Stomach (tissue), 19 donors: ENCODE measurements at places on chromosomes 7 and 10. TPM values are rescaled to one million over a fixed set of nuclear protein-coding genes. Genes with fewer than 3 reads are reported as not detected.
A peak's percentile ranks its signal among the peaks of the same experiment; 100 is the strongest.

GRCh38 chr7:11950281-11950680 is 118.3 kb upstream of the THSD7A start:
- no peaks in the 10 kb centered on the region for H3K4me1 ChIP-seq
- H3K4me3 ChIP-seq: no peak overlapping the region
- no peaks in the 10 kb centered on the region for H3K27me3 ChIP-seq
- H3K36me3 ChIP-seq: no peaks in the 10 kb centered on the region

GRCh38 chr7:69744026-69744425 is 145.8 kb downstream of the AUTS2 start:
- H3K36me3 ChIP-seq: no peaks in the 10 kb centered on the region
- no peak for DNase-seq
- no peak overlapping the region for H3K27ac ChIP-seq
- no peaks in the 10 kb centered on the region for H3K4me1 ChIP-seq
- H3K27me3 ChIP-seq: no peaks in the 10 kb centered on the region
- no peak overlapping the region for H3K4me3 ChIP-seq

- no peak overlapping the region for H3K4me3 ChIP-seq
- no peaks in the 10 kb centered on the region for H3K36me3 ChIP-seq
- no peak overlapping the region for H3K27ac ChIP-seq
- no peak for DNase-seq
- H3K4me1 ChIP-seq: no peaks in the 10 kb centered on the region
These were observed 79.2 kb downstream of the RBM20 start for GRCh38 chr10:110723224-110723891.

- no peaks in the 10 kb centered on the region for H3K27me3 ChIP-seq
- H3K4me1 ChIP-seq: no peaks in the 10 kb centered on the region
- no peak overlapping the region for H3K4me3 ChIP-seq
- no peak overlapping the region for H3K27ac ChIP-seq
These were observed 893.0 kb downstream of the NRG3 start for GRCh38 chr10:82768040-82768439.

- no peak for DNase-seq
- H3K27me3 ChIP-seq: peaks cover 4% of the 10 kb centered on the region
- H3K27ac ChIP-seq: peak overlapping the region; percentile 6
- no peaks in the 10 kb centered on the region for H3K4me1 ChIP-seq
- no peaks in the 10 kb centered on the region for H3K36me3 ChIP-seq
These were observed 309.5 kb upstream of the NPVF start for GRCh38 chr7:25537662-25538375.

DNA sequence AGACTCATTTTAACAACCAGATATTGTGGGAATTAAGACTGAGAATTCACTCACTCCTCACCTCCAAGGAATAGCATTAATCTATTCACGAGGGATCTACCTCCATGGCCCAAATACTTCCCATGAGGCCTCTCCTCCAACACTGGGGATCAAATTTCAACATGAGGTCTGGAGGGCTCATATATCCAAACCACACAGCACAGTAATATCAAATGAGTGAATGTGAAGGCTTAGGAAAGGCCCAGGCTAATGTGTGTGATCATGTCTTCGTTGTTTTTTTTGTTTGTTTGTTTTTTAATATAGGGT is 46.5 kb downstream of the HIBADH start:
- no peaks in the 10 kb centered on the region for H3K36me3 ChIP-seq
- H3K27me3 ChIP-seq: no peaks in the 10 kb centered on the region
- no peak overlapping the region for H3K4me3 ChIP-seq
- H3K27ac ChIP-seq: no peak overlapping the region
- no peaks in the 10 kb centered on the region for H3K4me1 ChIP-seq
- no peak for DNase-seq

DNA sequence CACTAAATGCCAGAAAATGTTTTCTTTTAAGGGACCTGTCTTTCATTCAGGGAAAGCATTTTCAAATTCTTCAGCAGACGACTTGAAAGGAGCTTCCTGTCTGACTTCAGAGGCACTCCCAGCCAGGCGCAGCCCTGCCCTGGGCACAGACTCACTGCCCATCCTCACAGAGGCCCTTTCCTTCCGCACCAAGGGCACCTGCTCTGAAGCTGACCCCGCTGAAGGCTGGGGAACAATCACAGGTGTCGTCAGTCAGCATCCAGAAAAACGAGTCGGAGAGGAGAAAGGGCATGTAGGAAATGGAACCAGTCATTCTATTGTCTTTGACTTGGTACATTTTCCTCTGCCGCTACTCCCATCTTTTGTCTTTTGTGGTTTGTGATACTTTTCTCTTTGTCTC is 125.3 kb upstream of the PARD3 start:
- DNase-seq: no peak
- no peaks in the 10 kb centered on the region for H3K27me3 ChIP-seq
- H3K27ac ChIP-seq: no peak overlapping the region
- H3K4me1 ChIP-seq: no peaks in the 10 kb centered on the region

DNA sequence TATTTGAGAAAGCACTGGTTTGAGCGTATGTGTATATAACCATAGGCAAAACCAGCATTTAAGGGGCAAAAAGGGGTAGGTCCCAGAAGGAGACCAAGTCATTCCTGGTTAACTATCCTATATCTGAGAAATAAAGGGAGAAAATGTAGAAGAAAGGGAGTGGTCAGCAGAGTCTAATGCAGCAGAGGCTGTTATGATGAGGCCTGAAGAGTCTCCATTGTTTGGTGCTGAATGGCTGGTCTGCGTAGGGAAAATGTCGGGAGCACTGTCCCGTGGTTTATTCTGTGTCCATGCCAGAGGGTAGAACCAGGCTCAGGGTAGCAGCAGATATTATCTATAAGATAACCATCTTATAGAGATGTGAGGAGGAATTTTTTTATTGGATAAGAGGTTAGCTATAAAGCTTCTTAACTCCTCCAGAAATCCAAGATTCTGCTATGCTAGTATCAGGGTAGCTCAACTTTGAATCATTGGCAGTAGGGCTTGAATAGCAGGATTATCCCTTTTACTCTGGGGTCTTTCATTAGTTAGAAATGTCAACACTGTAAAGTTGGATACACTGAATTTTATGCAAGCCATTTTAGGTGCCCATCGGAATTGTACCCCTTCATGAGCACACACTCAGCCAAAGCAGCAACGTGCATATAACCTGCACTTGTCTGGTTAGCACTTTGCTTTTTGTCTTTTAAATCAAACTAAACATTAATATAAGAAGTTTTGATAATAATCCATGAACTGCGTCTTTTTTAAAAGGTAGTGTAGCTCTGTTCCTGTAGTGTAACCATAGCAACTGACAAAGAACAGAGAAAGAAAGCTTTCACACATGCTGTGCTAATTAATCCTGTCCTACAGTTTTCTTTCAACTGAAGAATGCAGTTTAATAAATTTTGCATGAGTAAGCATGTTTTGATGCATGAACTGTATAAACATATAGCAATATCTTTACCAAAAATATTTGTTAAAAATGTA is 312.0 kb upstream of the FZD1 start:
- H3K36me3 ChIP-seq: no peaks in the 10 kb centered on the region
- H3K4me1 ChIP-seq: no peaks in the 10 kb centered on the region
- peak; percentile 20 for DNase-seq
- H3K27ac ChIP-seq: no peak overlapping the region
- H3K27me3 ChIP-seq: no peaks in the 10 kb centered on the region

DNA sequence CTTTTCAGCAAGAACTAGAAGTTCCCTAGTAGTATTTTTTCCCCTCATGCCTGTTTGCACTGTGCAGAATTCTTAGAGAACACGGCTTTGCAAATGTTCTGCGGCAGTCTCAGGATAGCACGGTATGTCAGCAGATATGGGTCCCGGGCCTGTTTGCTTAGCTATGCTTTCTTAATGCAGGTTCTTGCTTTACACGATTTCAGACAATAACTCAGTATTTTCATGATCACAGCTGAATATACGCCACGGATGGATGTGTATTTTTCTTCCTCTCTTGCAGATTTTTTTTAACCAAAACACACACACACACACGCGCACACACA is 137.3 kb downstream of the HECW1 start:
- no peaks in the 10 kb centered on the region for H3K36me3 ChIP-seq
- no peak for DNase-seq
- no peaks in the 10 kb centered on the region for H3K27me3 ChIP-seq

- no peak overlapping the region for H3K27ac ChIP-seq
- H3K4me3 ChIP-seq: no peak overlapping the region
- no peaks in the 10 kb centered on the region for H3K27me3 ChIP-seq
- DNase-seq: no peak
- no peaks in the 10 kb centered on the region for H3K4me1 ChIP-seq
These were observed 91.0 kb upstream of the LRRTM3 start for GRCh38 chr10:66834802-66835201.

DNA sequence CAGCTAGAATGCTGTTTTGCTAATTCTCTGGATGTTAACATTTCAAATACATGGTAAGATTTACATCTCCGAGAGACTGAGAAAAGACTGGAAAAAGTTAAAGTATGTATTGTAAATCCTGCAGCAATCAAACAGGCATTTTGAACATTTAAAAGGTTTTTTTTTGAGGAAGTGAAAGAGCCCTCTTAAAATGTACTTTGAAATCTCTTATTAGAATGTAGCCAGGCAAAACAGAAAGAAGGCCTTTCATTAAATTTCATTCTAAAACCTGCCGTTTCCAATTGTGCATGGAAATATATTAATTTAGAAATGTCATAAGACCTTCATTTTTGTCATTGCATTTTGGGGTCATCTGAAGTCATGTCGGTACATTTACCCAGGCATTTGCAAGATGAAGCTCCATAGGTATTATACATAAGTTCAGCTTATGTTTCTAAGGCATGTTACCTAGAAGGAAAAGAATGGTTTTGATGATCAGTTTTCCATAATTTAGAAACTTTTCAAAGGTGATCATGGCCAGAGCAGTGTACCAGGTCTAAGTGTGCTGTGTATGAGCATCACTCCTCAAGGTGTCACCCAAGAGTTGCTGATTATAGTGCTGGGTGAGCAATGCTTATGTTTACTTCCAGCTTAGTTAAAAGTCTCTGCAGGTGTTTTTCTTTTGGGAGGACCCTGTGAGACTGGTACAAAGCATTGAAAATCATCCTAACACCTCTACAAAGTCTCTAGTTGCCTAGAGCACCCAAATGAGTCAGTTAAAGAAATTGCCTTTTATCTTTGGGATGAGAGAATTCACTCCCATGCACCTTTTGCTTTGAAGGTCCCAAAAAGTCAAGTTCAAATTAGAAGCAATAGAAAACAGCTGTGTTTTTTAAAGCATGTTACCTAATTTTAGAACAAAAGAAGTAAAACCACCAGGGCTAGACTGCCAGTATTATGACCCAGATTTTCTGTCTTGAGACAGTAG is 7.1 kb downstream of the ZNF736 start:
- H3K4me1 ChIP-seq: peaks cover 4% of the 10 kb centered on the region
- H3K27ac ChIP-seq: no peak overlapping the region
- no peak overlapping the region for H3K4me3 ChIP-seq
- no peak for DNase-seq
- peaks cover 3% of the 10 kb centered on the region for H3K36me3 ChIP-seq

- H3K4me3 ChIP-seq: no peak overlapping the region
- peak overlapping the region; percentile 23 for H3K27ac ChIP-seq
- no peaks in the 10 kb centered on the region for H3K27me3 ChIP-seq
- no peak for DNase-seq
- H3K4me1 ChIP-seq: peaks cover 71% of the 10 kb centered on the region
These were observed 150.7 kb upstream of the KLF14 start for GRCh38 chr7:130884437-130885417.

DNA sequence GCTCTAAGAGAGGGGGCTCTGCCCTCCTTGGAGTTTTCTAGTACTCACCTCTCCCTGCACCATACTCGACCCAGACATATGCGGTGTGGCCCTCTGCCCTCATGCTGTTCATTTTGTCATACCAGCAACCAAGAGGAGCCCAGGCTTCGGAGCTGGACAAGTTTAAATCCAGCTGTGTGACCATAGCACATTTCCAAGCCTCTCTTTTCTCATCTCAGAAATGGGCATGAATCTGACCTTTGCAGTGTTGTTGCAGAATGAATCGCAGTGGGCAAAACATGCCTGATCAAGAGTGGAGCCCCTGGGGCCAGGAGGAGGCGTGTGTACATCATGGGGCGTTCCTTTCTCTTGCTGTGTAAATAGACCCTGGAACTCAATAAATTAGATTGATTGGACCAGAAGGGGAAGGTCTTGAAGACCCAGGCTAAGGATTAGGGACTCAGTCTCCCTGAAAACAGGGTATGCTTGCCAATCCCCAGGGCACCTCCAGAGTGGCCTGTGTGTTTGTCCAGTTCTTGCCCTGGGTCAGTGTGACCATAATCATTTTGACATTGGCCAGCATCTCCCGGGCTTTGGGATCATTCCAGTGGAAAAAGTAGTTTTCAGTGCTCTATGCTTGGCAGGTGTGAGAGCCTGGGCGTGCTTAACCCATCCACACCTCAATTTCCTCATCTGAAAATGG is 59.6 kb downstream of the ZMIZ1 start:
- no peak overlapping the region for H3K4me3 ChIP-seq
- DNase-seq: no peak
- H3K4me1 ChIP-seq: peaks cover 59% of the 10 kb centered on the region
- H3K27me3 ChIP-seq: no peaks in the 10 kb centered on the region
- H3K36me3 ChIP-seq: peaks cover 59% of the 10 kb centered on the region
- H3K27ac ChIP-seq: peak overlapping the region; percentile 75

The HERC4 gene
- 57.2 TPM for total RNA-seq

The OR6B1 gene
- not detected for total RNA-seq

The PTN gene
- 47.4 TPM for total RNA-seq

The AP3M1 gene
- 20.9 TPM for total RNA-seq

The FRAT1 gene
- total RNA-seq: not detected

The CEP55 gene
- 0.87 TPM for total RNA-seq

The CYP2C19 gene
- total RNA-seq: 135 TPM

The SPDYE9 gene
- total RNA-seq: not detected

The TRPV6 gene
- total RNA-seq: 9.4 TPM
